ENCODE measurements at places on chromosomes 16 and 17.

GRCh38 chr17:29650396-29650795, 27.7 kb upstream of the CORO6 start:
- no peak for DNase-seq

DNA sequence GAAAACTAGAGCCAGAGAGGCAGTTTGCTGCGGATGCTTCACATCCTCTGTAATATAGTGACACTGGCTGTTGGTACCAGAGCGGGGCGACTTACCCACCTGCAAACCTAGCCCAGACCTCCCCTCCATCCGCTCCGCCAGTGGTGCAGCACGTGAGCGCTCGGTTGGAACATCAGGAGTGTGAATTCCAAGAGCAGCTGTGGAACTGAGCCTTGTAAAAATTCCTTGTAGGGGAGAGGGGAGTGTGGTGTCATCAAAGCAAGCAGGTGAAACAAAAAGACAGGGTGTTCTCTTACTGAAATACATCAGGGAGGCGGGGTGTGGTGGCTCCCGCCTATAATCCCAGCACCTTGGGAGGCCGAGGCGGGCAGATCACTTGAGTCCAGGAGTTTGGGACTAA, 51.3 kb downstream of the CCDC42 start:
- no peak for DNase-seq

DNA sequence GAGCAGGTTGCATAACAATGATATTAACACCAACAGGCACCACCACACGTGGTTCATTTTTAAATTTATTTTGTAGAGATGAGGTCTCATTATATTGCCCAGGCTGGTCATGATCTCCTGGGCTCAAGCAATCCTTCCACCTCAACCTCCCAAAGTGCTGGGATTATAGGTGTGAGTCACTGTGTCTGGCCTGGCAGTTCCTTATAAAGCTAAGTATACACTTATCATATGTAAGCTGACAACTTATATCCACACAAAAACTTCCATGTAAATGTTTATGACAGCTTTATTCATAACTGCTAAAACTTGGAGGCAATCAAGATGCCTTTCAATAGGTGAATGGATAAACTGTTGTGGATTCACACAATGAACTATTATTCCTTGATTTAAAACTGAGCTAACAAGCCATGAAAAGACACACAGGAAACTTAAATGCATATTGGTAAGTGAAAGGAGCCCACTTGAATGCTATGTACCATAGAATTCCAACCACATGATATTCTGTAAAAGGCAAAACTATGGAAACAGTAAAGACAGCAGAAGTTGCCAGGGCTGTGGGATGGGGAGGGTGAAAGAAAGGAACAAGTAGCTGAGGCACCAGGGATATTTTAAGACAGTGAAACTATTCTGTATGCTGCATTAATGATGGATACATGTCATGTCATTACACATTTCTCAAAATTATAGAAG, 156.5 kb upstream of the KCNJ18 start:
- DNase-seq = no peak

DNA sequence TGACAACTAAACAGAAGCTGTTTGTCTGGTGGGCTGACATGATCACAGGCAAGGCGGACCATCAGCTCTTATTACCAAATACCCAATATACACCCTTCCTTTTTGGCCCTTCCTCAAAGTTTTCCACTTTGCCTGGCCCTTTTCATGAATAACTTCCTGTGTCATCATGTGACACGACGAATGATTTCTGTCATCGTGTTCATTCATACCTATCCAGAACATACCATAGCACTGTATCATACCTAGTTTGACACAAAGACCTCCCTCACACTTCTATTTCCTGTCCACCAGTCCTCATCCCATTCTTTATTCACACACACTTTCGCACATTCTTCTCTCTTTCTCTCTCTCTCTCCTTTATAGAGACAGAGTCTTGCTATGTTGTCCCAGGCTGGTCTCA, 131.8 kb downstream of the STX8 start:
- no peak for DNase-seq

DNA sequence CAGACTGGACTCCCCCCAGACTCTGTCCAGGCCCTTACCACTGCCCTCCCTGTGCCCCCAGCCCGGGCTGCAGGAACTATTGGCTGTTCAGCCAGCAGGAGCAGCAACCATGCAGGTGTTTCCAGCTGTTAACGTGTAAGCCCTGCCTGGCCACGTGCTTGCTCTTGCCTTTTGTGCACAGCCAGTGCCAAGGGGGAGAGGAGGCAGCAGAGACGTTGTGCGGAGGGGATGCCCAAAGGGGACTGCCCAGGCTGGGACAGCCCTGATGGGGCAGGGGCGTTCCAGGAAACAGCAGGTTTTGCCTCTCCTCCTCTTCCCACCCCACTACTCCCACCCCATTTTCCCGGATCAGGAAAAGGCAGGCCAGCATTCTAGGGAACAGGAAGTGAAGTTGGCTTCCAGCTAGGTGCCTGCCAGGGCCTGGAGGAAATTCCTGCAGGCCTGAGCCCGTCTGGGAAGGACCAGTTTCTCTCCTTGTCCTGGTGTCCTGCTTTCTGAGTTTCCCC, 16.7 kb upstream of the LASP1NB start:
- no peak for DNase-seq

DNA sequence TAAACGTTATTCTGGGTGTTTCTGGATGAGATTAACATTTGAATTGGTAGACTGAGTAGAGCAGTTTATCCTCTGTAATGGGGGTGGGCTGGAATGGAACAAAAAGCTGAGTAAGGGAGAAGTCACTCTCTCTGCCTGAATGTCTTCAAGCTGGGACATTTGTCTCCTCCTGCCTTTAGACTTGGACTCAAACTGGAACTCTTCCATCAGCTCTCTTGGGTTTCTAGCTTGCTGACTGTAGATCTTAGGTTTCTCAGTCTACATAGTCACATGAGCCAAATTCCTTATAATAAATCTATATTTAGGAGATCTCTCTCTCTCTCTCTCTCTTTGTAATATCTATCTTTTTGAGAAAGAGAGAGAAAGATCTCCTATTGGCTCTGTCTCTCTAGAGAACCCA, 553.3 kb upstream of the CDH11 start:
- no peak for DNase-seq

- no peak for DNase-seq
Observed at GRCh38 chr16:85138073-85138824, 26.0 kb upstream of the CIBAR2 start.

DNA sequence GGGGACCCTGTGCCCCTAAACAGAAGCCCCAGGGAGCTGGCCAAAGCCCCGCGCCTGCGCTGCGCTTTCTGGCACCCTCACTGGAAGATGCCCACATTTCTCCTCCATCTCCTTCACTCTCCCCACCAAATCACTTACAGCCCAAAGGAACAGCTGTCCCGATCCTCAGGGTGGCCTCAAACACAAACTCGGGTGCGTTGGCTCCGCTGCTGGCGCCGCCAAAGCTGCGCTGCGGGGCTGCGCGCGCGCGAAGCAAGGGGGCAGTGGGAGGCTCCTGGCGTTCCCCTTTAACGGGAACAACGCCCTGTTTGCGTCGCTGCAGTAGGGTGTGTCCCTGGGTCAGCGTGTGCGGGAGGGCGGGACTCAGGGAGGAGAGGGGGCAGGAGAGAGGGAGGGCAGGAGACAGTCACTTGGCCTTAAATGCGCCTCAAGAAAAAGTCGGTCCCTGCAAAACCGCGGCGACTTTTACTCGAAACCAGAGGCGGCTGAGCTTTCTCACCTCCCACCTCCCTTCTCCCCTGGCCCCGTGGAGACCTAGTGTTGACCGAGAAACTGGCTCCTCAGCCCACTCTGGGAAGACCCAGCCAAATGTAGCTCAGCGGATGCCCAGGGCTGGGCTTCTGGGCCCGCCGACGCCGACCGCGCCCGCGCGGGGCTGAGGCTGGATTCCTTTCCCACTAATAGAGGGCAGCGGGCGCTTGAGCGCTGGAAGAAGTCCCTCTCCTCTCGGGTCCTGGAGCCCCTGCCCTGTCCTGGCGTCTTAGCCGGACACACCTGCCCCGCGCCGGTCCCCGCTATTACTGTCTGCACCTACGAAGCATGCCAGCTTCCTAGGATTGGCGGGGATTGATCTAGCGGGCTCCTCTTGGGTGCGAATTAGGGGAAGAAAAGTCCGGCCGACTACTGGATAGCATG, 2.6 kb downstream of the PMP22 start:
- DNase-seq = peak; percentile 94

DNA sequence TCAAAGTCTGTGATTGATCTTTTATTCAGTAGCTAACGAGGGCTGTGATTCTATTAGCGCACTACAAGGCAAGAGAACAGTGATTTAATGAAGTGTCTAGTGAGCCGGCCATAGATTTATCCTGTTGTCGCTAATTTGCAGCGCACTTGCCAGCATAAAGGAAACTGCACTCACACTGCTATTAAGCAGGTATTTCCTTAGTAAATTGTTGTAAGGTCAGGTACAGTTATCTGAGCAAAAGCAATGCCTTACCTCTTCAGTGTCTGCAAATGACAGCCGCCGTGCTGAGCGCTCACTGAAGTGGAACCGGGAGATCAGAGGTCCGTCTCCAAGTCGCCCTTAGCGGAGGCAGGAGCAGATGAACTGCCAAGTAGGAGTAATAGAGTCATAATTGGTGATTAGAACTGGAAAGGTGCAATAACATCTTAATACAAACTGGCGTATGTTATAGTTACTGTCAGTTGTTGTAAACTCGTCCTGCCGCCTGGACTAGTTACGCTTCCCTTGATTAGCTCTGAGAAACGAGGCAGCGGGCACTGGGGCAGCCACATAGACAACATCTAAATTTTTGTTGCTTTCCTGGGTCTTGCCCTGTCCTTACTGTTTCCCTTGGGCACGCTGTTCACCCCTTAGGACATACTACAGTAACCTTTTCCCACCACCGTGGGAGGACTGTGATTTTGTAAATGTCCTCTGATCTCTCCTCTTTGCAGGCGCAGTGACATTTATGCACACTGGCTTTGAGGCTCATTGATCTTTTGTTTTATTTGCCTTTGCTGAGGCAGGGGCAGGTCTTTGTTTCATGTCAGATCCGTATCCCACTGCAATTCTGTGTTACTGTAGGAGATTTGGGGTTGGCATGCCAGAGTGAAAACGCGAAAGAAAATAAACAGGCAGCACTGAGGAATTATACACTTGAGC, 363.1 kb downstream of the WWOX start:
- DNase-seq = no peak

GRCh38 chr16:75230471-75231110, 11.8 kb downstream of the CTRB1 start:
- no peak for DNase-seq

- no peak for DNase-seq
Observed at GRCh38 chr17:76236603-76237002, 3.7 kb downstream of the RNF157 start.

DNA sequence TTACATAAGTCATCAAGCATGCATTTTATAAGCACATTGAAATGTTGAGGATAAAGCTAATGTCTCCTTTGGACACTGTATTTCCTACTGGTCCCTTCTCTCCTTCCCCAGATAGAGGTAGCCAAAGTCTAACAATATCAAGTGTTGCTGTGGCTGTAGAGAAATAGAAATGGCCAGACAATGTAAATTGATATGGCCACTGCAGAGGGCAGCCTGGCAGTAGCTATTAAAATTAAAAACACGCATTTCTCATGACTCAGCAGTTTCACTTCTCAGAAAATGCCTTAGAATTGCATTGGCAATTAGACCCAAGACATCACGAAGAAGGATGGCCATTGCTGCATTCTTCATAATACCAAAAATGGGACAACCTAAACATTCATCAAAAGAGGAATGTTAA, 46.8 kb upstream of the MRTFB start:
- no peak for DNase-seq
